ENCODE measurements at places on chromosomes 13 and 19.

GRCh38 chr19:19540064-19540714, 2.1 kb downstream of the CILP2 start:
- peak; percentile 71 for DNase-seq

GRCh38 chr13:26051657-26052311, at the start of gene SHISA2:
SHISA2 (minus strand) TSS chr13:26052016; CDS start chr13:26050975, 1,041 bp downstream.
- peak; percentile 65 for DNase-seq

- DNase-seq, result no peak
Observed at GRCh38 chr13:113970810-113971470, 2.9 kb downstream of the C13orf46 start.

- no peak for DNase-seq
Observed at GRCh38 chr13:99392470-99393135, 85.4 kb upstream of the GPR183 start.
